Fibroblast of lung (primary cell): ENCODE measurements at places on chromosomes 7 and 10. TPM values are rescaled to one million over a fixed set of nuclear protein-coding genes. Genes with fewer than 3 reads are reported as not detected.
A peak's percentile ranks its signal among the peaks of the same experiment; 100 is the strongest.

UTF1 gene
- not detected in 2 replicates for total RNA-seq

GHRHR gene
- not detected in 2 replicates for total RNA-seq

PRKCQ gene
- total RNA-seq = under 0.01 and 0.26 TPM in 2 replicates

OR6V1 gene
- total RNA-seq = not detected in 2 replicates

INSYN2A gene
- 0.51 and 0.66 TPM in 2 replicates for total RNA-seq

DNA sequence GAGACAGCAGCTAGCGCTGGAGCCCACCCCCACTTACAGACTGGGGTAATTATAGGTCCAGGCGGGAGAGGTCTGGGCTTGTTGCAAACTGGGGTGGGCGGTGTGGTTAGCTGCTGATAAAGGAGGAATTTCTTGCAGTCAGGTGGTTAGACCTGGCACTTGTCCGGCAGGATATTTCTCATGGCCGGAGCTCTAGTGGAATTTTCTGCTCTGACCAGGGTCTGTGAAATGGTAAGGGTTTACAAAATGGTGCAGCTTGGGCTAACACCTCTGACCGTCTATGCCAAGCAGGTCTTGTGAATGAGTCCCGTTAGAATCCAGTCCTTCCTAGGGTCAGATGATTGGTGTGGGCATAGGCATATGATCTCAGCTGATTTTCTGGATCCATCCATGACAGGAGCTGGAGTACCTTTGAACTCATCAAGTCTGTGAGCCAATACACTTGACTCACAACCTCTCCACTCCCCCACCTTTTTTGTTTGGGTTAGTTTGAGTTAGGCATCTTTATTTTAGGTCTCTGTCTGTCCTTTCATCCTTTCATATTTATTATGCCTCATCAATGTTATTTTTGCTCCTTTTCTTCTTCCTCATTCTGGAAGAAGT is 213.4 kb downstream of the SUGCT start:
- H3K4me1 ChIP-seq = no peaks in the 10 kb centered on the region
- no peak overlapping the region for H3K27ac ChIP-seq
- no peak for DNase-seq

GRCh38 chr10:126521399-126521798 is 133.1 kb upstream of the ADAM12 start:
- H3K4me3 ChIP-seq = no peak overlapping the region
- no peaks in the 10 kb centered on the region for H3K27me3 ChIP-seq
- H3K36me3 ChIP-seq = no peaks in the 10 kb centered on the region
- no peak overlapping the region for H3K27ac ChIP-seq
- no peaks in the 10 kb centered on the region for H3K4me1 ChIP-seq

DNA sequence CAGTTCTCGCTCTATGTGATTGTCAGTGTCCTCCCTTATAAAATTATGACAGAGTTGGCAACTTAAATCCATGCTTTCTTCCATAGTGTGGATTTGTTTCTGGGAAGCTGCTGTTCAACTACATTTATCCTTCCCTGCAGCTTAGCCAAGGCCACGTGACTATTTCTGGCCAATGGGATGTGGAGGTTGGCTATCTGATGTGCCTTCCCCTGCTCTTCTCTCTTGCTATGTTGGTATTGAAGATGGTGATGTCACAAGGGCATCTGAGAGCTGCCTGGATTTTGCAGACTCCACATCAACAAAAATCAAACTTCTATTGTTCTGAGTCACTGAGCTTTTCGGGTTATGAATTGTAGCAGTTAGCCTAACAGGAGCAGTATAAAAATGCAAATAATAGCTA is 164.9 kb upstream of the RHOBTB1 start:
- H3K27me3 ChIP-seq = no peaks in the 10 kb centered on the region
- no peaks in the 10 kb centered on the region for H3K4me1 ChIP-seq
- H3K4me3 ChIP-seq = no peak overlapping the region
- peak; percentile 12 for DNase-seq
- no peaks in the 10 kb centered on the region for H3K36me3 ChIP-seq
- no peak overlapping the region for H3K27ac ChIP-seq

- no peaks in the 10 kb centered on the region for H3K27me3 ChIP-seq
- no peak for DNase-seq
- H3K27ac ChIP-seq = no peak overlapping the region
- H3K4me3 ChIP-seq = no peak overlapping the region
- H3K4me1 ChIP-seq = no peaks in the 10 kb centered on the region
Measured at GRCh38 chr7:21898265-21898930, 47.3 kb downstream of the CDCA7L start.

DNA sequence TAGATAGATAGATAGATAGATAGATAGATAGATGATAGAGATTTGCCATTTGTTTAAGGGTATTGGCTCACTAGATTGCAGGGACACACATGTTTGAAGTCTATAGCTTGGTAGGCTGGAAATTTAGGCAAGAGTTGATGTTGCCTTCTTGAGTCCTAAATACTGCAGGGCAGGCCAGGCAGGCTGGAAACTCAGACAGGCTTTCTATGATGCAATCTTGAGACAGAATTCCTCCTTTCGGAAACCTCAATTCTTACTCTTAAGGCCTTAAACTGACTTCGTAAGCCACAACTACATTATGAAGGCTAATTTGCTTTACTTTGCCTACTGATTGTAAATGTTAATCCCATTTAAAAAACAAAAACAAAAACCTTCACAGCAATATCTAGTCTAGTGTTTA is 322.9 kb upstream of the AKR1E2 start:
- DNase-seq = no peak
- H3K27ac ChIP-seq = no peak overlapping the region
- H3K36me3 ChIP-seq = no peaks in the 10 kb centered on the region
- H3K4me3 ChIP-seq = no peak overlapping the region

DNA sequence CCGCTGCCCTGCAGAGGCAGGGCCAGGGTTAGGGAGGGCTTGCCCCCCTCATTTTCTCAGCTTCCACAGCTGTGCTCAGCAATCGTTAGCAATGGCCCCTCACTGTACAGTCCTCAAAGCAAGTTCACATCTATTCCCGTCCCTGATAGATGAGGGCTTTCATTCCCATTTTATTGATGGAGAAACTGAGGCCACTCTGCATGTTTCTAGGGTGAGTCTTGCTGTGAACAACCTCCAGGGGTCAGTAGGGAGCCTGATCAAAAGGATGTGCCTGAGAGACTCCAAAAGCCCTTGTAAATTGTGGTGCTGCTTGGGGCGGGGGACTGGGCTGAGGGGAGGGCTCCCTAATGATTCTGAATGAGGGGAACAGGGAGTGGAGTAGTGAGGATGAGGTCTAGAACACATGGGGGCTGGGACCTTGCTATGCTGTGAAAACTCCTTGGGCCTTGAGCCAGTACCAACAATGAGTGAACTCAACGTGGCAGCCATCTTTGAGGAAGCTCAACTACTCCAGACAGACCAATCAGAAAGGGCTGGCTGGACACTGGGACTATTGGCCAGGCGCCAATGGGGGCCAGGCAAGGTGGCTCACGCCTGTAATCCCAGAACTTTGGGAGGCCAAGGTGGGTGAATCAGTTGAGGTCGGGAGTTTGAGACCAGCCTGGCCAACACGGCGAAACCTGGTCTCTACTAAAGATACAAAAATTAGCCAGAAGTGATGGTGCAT is 6.7 kb upstream of the GRIFIN start:
- no peaks in the 10 kb centered on the region for H3K36me3 ChIP-seq
- H3K4me1 ChIP-seq = peaks cover 12% of the 10 kb centered on the region
- DNase-seq = peak; percentile 20
- H3K4me3 ChIP-seq = no peak overlapping the region
- H3K27ac ChIP-seq = no peak overlapping the region
- peaks cover 6% of the 10 kb centered on the region for H3K27me3 ChIP-seq

DNA sequence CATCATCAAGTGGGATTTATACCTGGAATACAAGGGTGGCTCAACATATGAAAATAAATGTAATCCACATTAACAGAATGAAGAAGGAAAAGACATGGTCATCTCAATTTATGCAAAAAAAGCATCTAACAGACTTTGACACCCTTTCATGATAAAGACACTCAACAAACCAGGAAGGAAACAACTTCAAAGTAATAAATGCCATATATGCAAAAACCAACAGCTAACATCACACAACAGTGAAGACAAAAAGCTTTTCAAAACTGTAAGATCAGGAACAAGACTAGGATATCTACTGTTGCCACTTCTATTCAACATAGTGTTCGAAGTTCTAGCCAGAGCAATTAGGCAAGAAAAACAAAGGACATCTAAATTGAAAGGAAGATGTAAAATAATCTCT is 22.9 kb downstream of the TNPO3 start:
- no peak overlapping the region for H3K4me3 ChIP-seq
- H3K27me3 ChIP-seq = no peaks in the 10 kb centered on the region
- no peak overlapping the region for H3K27ac ChIP-seq
- no peak for DNase-seq
- H3K36me3 ChIP-seq = no peaks in the 10 kb centered on the region

GRCh38 chr10:127374074-127374680 is 174.9 kb upstream of the NPS start:
- DNase-seq = no peak
- H3K4me1 ChIP-seq = no peaks in the 10 kb centered on the region
- no peak overlapping the region for H3K27ac ChIP-seq
- H3K27me3 ChIP-seq = no peaks in the 10 kb centered on the region
- no peak overlapping the region for H3K4me3 ChIP-seq
- no peaks in the 10 kb centered on the region for H3K36me3 ChIP-seq

GRCh38 chr7:155660059-155660757 is 15.7 kb downstream of the RBM33 start:
- H3K4me1 ChIP-seq = peaks cover under 1% of the 10 kb centered on the region
- no peaks in the 10 kb centered on the region for H3K27me3 ChIP-seq
- H3K36me3 ChIP-seq = peaks cover 1% of the 10 kb centered on the region
- no peak overlapping the region for H3K27ac ChIP-seq
- DNase-seq = peak; percentile 41

GRCh38 chr7:49638166-49638565 is 135.3 kb upstream of the VWC2 start:
- no peak for DNase-seq
- no peaks in the 10 kb centered on the region for H3K4me1 ChIP-seq
- H3K27me3 ChIP-seq = no peaks in the 10 kb centered on the region
- no peak overlapping the region for H3K4me3 ChIP-seq
- no peaks in the 10 kb centered on the region for H3K36me3 ChIP-seq

GRCh38 chr10:103885617-103886016 is 30.2 kb upstream of the SH3PXD2A start:
- peak; percentile 75 for DNase-seq
- peaks cover 5% of the 10 kb centered on the region for H3K36me3 ChIP-seq
- no peak overlapping the region for H3K4me3 ChIP-seq
- H3K27me3 ChIP-seq = no peaks in the 10 kb centered on the region
- H3K4me1 ChIP-seq = peaks cover 14% of the 10 kb centered on the region

GRCh38 chr7:19663816-19664462 is 44.9 kb downstream of the POLR1F start:
- no peaks in the 10 kb centered on the region for H3K27me3 ChIP-seq
- H3K4me3 ChIP-seq = no peak overlapping the region
- H3K27ac ChIP-seq = no peak overlapping the region
- no peak for DNase-seq

DNA sequence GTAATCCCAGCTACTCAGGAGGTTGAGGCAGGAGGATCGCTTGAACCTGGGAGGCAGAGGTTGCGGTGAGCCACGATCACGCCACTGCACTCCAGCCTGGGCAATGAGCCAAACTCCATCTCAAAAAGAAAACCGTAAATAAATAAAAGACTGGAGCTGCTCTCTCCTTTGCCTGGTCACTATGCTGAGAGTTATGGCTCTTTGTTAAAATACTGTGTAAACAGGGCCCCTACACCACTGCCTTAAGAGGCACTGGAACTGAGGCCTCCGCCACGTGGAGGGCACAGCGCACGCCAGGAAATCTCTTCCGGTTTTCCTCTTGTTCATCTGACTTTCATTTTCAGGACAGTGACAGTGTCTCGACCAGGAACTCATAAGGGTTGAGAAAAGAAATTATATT is 123.3 kb downstream of the PAXIP1 start:
- DNase-seq = no peak
- H3K36me3 ChIP-seq = no peaks in the 10 kb centered on the region
- H3K4me3 ChIP-seq = no peak overlapping the region

DNA sequence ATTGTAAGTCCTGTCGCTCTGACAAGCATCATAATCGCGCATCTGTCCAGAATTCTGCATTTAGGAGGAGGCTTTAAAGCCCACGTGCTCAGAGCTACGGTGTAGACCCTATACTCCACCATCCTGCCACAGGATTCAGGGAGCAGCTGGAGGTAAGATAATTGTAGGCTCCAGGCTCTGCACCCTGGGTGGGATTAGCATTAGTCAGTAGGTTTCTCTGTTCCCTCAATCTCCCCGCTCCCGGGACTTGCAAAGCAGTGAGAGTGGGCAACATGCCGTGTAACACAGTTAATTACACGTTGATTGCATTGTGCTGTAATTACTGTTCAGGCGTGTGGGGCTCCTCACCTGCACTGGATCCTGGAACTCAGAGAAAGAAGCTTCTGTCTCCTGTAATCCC is 89.3 kb upstream of the CUX1 start:
- H3K4me1 ChIP-seq = no peaks in the 10 kb centered on the region
- no peak overlapping the region for H3K27ac ChIP-seq
- no peak for DNase-seq
- H3K4me3 ChIP-seq = no peak overlapping the region
- H3K36me3 ChIP-seq = no peaks in the 10 kb centered on the region

GRCh38 chr7:112986256-112987031 is 100.2 kb downstream of the GPR85 start:
- H3K27me3 ChIP-seq = no peaks in the 10 kb centered on the region
- peaks cover 7% of the 10 kb centered on the region for H3K4me1 ChIP-seq
- H3K27ac ChIP-seq = peak overlapping the region; percentile 39
- H3K36me3 ChIP-seq = no peaks in the 10 kb centered on the region

GRCh38 chr10:63554657-63555056 is 33.5 kb downstream of the REEP3 start:
- H3K4me1 ChIP-seq = peaks cover 23% of the 10 kb centered on the region
- DNase-seq = peak; percentile 86
- H3K27ac ChIP-seq = peak overlapping the region; percentile 88
- H3K27me3 ChIP-seq = no peaks in the 10 kb centered on the region

DNA sequence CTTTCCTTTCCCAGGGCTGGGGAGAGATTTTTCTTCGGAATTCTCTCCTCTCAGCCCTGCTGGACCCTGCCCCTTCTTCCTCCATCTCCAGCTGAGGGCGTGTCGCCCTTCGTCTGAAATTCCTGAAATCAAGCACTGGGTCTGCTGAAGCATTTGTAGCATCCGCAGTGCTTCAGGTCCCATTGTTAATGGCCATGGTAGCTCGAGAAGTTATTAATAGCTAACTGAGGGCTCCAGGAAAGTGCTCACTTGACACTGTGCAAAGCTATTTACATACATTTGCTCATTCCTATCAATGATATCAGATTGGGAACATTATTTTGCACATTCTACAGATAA is 515 bp downstream of the FAM149B1 start:
- no peaks in the 10 kb centered on the region for H3K27me3 ChIP-seq
- H3K4me1 ChIP-seq = no peaks in the 10 kb centered on the region
- H3K4me3 ChIP-seq = peak overlapping the region; percentile 66
- no peaks in the 10 kb centered on the region for H3K36me3 ChIP-seq
- DNase-seq = no peak
- H3K27ac ChIP-seq = peak overlapping the region; percentile 91
